ENCODE measurements at places on chromosomes 1 and 21.

DNA sequence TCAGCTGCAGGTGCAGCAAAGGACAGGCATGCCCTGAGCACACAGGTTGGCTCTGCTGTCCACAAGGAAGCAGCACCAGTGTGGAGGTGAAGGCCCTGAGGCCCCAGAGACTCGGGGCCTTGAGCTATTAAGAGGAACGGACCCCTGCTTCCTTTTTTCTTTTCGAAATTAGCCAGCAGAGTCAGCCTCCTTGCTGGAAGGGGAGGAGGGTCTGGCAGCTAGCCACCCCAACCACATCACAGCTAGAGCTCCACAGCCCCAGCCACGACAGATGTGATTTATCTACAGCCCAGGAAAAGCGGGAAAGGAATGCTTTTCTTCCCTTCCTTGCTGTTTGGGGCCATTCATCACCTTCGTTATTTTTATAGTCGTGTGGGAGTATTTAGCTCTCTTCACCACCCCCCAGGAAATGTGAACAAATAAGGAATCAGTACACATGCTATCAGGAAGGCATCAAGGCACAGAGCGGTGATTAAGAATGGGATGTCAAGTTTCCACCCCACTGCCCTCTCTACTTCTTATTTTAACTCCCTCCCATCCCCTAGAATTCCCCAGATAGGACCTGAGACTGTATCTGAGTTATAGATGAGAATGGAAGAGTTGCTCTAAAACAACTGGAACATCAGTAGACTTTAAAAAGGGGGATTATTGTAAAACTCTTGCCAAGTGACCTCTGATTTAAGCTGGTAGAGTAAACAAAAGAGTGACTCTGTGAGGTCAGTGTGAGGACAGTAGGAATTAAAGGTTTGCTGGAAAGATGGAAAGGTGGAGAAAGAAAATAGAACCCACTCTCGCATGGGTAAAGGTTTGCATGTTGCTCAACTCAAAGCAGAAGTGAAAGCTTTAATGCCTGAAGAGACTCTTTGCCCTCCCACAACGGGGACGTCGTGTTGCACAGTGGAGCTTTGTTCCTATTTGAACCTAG, 224.7 kb upstream of the GJB5 start:
- DNase-seq = no peak

- no peak for DNase-seq
Observed at GRCh38 chr1:7491109-7491817, 279.8 kb upstream of the VAMP3 start.

GRCh38 chr1:98975113-98975512, 29.5 kb downstream of the PLPPR5 start:
- no peak for DNase-seq

GRCh38 chr21:25489673-25490072, 117.6 kb downstream of the MRPL39 start:
- no peak for DNase-seq

GRCh38 chr1:194538453-194538852, 1352.0 kb upstream of the B3GALT2 start:
- DNase-seq = no peak

DNA sequence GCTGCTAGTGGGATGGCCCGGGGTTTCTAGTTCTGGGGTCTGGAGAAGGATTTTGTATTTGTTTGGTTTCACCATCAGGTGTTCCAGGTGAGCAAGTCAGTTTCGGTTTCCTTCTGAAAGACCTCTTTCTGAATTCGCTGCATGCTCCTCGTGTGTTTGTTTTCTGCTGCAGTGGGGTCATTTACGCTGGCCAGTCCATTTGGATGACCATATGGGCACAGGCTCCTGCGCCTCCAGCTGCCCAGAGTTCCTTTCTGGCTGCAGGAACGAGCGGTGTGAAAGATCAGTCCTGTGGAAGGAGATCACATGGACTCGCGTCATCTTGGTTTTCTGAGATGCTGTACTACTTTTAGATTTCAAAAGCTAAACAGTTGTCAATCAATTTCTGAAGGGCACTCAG, 83.7 kb upstream of the GCLM start:
- no peak for DNase-seq

Measured in T-helper 17 cell (primary cell).